ENCODE measurements at places on chromosomes 3 and 15.

DNA sequence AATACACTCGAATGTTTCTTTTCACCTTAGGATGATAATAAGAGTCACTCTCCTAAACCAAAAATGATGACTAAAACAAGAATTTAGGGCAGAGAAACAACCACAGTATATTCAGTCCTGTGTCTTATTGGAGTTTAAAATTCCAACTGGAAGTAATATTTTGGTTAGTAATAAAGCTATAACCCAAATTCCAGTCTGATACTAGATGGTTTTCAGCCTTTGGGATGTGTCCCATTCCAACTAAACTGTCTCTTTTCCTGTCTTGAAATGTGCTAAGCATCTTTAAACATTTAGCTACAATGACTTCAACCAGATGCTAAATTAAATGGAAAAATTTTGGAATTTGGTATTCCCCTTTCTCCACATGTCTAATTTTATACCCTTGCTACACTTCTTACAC, 510.0 kb downstream of the ROBO1 start:
- DNase-seq = no peak

DNA sequence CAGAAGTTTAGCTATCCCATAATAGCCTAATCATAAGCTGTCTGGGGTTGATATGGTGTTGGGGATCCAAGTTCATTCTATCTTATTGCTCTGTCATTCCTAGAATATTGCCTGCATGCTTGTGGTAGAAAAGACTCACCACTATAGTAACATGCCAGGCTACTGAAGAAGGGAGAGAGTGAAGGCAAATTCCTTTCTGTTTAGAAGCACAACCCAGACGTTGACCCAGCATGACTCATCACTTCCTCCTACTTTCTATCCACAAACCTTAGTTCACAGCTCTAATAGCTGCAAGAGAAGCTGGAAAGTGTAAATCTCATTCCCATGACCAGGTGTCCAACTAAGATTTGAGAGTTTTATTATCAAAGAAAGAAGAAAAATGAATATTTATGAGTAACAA, 57.8 kb upstream of the NMD3 start:
- DNase-seq = no peak

GRCh38 chr3:17021614-17022013, 136.9 kb downstream of the PLCL2 start:
- no peak for DNase-seq

- no peak for DNase-seq
Measured at GRCh38 chr15:80614711-80615360, 80.3 kb upstream of the ABHD17C start.

GRCh38 chr3:42780892-42781700, 8.0 kb upstream of the CCDC13 start:
- DNase-seq = peak; percentile 55

DNA sequence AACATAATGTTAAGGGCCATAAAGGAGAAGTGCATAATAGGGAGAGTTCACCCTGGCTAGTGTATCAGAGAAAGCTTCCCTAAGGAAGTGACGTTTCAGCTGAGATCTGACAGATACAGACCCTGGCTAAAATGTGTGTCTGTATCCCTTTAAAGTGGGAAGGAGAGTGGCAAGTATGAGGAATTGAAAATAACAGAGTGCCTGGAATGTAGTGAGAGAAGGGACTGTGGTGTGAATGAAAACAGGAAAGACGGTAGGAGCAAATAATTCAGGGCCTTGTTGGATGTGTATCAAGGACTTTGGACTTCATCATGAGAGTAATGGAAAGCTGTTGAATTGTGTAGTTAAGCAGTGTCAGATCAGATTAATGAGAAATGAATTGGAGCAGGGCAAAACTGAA, 30.5 kb downstream of the NEO1 start:
- DNase-seq = no peak

DNA sequence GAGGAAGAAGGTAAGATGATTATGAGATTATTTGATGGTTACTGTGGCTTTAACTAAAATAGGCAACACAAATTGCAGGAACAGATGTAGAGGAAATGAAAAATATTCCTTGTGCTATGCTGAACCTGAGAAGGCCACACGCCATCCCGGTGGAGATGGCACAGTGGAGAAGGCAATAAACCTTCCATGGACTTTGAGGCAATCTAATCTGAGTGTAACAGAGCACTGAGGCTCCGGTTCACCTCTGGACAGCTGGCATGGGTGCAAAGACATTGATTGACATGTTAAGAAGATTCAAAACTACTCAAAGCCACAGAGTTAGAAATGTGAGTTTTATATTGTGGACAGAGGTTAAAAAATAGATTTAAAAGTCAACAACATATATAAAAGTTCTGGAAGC, 535.7 kb downstream of the AGBL1 start:
- no peak for DNase-seq

- no peak for DNase-seq
Measured at GRCh38 chr3:134251731-134252391, 1.2 kb upstream of the RYK start.

DNA sequence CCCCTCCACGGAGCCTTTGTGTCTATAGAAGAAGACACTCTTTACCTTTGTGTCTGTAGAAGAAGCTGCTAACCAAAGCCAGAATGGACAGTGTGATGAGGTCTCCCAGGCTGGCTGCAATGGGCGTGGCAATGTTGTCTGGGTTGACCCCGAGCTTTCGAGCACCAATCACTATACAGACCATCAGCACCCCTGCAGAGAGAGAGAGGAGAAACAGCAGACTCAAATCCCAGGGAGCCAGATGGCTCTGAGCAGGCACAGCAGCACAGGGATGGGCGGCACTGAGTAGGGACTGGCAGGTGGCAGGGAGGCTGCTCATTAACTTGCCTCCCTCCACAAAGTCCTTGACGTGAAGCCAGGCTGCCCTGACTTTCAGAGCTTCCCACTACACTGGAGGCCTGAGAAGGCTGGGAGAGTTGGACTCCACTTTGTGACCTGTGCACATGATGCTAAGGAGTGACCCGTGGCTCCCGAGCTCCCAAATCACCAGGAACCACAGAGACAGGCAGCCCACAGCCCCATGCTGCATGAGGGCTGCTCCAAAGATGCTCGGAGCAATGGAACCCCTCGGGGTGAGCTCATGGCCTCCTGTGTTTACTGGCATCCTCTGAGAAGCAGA, 53.9 kb downstream of the ROPN1B start:
- no peak for DNase-seq

GRCh38 chr15:72306211-72306785, 13.7 kb downstream of the CELF6 start:
- DNase-seq = peak; percentile 73

- no peak for DNase-seq
Measured at GRCh38 chr3:169029674-169030285, 633.7 kb downstream of the MECOM start.

- DNase-seq = no peak
Measured at GRCh38 chr15:42141795-42142667, 14.4 kb downstream of the PLA2G4F start.

DNA sequence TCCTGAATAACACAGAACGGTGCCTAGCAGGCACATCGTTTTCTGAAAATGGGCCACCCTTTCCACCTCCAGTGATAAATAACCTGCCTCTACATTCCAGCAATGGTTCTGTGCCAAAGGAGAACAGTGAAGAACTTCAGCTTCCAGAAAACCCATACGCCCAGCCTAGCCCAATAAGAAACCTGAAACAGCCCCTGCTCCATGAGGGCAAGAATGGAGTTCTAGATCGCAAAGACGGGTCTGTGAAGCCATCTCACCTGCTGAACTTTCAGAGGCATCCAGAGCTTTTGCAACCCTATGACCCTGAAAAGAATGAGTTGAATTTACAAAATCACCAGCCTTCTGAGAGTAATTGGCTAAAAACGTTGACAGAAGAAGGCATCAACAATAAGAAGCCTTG, 61.9 kb downstream of the CGNL1 start:
- no peak for DNase-seq

DNA sequence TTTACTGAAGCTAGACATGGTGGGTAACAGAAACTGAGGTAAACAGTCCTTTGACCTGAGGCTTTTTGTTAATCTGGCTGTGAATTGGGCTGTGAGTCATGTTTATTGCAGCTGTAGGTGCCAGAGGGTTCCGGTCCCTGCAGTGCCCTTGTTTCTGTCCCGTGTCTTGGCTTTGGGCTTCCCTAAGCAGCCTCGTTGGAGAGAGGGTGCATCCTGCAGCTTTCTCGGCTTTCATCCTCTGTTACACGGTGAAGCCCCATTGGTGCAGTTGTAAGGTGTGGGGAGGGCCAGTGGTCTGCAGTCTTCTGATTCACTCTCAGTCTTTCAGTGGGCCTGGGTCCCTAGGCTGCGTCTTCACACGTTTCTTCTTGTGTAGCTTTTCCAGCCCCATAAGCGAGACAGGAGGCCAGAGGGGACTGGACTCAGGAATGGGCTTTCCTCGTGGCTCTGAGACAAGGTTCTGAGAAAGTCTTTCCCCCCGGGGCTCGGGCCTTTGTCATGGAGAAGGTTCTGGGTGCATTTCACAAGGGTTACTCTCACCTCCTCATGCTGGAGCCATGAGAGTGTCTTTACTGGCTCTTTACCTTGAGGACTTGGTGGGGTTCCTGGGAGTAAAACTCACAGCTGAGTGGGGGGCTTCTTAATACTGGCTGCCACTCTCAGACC, 33.1 kb downstream of the ASB7 start:
- DNase-seq = no peak

GRCh38 chr3:99551520-99551919, 86.9 kb upstream of the COL8A1 start:
- no peak for DNase-seq

DNA sequence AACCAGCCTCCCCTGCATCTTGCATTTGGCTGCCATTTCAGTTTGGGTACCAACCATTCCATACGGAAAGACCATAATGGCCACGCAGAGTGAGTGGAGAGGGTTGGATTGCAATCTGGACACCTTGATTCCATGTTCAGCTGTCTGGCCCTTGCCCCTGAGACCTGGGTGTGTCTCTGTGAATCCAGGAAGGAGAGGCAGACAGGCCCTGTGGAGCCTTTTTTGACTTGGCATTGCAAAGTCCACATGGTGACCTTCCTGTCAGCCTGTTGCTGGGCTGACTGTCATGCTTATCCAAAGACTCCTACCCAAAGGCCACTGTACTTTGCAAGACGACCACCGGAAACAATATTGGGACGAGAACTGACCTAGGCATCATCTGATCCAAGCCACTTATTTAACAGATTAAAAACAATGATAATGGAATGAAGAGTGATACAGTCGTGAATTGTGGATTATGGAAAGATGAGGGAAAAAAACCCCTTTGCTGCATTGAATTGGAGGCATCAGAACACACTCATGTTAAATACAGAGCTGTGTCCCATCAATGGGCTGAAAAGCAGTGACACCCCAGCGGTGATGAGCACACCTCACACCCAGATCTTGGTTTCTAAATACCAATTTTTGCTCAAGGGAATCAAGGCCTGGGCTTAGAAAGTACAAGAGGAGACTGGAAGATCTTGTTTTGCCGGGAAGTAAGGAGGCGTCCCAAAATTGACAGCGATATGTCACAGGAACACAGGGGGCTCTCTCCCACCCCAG, 86.0 kb downstream of the LRRK1 start:
- no peak for DNase-seq

DNA sequence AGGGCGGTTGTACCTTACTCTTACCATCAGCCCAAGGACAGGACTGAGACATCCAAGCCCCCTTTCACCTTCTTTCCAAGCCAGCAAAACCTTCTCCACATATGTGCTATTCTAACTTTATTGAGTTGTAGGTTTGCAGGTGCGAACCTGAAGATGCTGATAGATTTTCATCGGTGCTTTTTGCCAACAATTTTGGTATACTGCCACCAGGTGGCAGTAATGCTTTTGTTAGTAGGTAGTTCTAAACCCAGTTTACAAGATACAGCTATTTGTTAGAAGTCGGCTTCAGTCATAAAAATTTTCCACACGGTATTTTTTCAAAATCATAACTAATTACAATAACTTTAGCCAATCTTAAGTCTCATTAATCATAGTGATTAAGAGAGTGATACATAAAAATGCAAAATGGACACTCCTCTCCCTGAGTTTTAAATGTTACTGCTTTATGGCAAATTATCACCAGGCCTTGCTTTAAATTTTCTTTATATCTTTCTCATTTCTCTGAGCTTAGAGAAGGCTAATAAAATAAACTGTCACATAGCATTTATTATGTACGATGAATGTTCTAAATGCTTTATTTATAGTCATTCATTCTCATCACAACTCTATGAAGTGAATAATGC, 636 bp downstream of the TBC1D21 start:
- DNase-seq = peak; percentile 34

DNA sequence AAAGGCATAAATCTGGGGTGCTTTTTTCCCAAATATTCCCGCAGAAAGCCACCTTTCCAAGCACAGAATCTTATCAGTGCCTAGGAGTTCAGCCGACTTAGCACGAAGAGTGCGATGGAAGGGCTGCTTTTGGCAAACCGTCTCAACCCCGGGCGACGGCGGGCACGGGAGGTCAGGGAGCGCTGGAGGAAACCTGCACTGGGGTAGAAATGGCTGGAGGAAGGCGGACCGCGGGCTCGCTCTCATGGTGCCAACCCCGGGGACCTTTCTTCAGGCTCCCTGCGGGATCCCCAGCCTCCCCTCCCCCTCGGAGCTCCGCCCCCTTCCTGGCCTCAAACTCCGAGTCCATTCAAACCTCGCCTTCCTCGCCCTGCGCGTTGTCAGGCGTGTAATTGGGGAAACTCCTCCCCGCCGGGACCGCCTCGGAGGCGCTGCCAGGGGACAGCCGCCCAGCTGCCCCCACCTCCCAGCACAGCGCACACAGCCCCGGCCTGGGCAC, at the start of gene GABRG3:
Gene GABRG3, plus strand, starts transcription at position 470 of the 499 bp plus-strand sequence.
- DNase-seq = no peak

DNA sequence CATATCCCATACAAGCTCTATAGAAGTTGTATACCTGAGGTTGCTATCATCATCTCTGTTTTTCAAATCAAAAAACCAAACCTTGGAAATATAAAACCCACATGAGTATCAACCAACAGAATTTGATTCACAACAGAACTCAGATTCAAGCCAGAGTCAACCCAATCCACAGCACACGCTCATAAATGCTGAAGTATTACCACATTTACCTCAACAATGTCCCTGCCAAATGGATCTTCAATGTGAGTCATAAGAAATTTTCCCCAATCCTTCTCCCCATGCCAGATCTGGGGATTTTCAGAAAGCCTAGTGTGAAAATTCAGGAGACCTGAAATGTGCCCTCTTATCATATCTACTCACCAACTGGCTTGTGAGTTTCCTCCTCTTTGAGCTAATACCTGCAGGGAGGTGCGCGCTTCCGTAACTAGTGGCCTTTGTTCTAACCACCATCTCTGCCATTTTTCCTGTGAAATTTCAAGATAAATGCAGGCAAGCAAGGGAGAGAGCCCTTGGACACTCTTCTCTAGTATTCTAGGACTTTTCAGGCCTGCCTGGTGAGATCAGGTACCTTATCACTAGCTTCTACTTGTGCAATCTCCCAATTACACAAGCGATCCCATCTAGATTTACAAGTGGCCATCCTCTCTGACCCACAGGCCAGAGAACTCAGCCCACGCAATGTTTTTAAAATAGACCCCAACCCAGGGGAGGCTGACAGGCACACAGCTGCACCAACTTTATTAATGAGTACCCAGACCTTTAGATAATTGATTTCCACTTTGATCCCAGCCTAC, 1076.9 kb upstream of the CFAP20DC start:
- DNase-seq = no peak
